ENCODE measurements at places on chromosomes 11 and 22.

DNA sequence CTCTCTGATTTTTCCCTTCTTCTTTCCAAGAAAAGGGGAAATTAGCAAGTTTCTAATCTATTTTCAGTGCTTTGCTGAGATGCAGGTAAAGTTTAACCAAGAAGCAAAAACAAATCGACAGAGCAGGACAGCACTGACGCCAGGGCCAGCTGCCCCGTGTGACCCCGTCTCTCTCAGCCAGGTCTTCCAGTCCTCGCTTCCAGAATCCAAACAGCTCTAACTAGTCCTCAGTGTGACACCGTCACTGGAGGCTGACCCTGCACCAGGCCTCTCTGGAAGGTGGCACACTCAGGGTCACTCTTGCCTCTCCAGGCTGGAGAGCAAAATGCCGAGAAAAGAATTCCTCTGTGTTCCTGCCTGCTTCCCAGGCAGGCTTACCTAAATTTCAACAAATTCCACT, 44.8 kb downstream of the SHANK2 start:
- DNase-seq: no peak

DNA sequence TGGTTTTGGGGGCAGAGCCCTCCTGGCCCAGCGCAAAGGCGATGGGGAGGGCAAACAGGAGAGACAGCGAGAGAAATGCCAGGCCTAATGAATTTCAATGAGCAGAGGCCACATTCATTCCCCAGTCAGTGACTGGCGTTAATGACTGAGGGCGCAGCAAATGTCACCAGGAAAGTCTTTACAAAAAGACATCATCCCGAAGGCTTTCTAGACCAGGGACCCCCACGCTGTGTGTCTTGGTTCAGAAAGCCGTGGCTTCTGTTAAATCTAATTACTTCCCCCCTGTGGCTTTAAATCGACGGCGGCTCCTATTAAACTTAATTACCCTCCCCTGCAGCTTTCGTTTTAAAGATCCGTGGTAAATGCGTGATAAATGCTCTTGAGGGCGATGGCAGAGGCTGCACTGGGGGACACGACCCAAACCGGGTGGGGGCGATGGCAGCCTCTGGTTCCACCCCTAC, 1.6 kb upstream of the FGF19 start:
- DNase-seq: no peak

GRCh38 chr22:49674479-49675050, 153.1 kb downstream of the BRD1 start:
- DNase-seq: no peak

- DNase-seq: no peak
Measured at GRCh38 chr22:38618682-38619081, 37.5 kb downstream of the FAM227A start.

- no peak for DNase-seq
Measured at GRCh38 chr11:76629853-76630599, 40.5 kb downstream of the LRRC32 start.

DNA sequence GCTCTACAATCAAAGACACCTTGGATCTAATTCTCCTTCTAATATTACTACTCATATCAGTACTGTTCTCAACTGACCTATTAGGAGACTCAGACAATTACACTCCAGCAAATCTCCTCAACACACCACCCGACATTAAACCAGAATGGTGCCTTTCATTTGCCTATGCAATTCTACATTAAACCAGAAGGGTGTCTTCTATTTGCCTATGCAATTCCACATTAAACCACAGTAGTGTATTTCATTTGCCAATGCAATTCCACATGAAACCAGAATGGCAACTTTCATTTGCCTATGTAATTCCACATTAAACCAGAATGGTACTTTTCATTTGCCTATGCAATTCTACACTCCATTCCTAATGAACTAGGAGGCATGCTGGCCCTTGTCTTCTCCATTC, 15.3 kb upstream of the APOL3 start:
- no peak for DNase-seq

DNA sequence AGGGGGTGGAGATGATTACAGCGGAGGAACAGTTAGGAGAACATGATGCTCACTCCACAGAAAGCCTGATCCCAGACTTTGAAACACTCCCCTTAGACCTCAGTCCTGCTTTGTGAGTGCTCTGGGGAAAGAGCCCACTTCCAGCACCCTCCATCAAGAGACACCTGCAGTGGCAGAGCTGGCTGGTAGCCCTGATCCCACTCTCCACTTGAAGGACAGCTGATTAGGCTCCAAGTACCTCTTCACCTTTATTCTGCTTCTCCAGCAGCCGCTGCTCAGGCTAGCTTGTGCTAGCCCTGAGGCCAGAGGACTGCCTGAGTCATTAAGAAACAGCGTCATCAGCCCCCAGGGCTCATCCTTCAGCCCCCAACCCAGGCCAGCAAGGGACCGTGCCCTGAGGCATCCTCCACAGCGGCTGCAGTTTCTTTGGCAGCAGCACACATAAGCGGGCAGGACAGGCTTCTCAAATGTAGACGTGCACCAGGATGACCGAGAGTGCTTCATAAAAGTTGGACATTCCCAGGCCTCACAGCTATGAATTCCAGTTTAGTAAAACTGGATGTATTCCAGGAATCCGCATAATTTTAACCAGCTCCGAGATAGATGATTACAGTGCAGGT, 146.0 kb upstream of the TBCEL start:
- DNase-seq: no peak

GRCh38 chr11:130886704-130887103, 29.6 kb downstream of the SNX19 start:
- DNase-seq: no peak

- DNase-seq: no peak
Measured at GRCh38 chr11:35143297-35144135, 4.5 kb downstream of the CD44 start.

DNA sequence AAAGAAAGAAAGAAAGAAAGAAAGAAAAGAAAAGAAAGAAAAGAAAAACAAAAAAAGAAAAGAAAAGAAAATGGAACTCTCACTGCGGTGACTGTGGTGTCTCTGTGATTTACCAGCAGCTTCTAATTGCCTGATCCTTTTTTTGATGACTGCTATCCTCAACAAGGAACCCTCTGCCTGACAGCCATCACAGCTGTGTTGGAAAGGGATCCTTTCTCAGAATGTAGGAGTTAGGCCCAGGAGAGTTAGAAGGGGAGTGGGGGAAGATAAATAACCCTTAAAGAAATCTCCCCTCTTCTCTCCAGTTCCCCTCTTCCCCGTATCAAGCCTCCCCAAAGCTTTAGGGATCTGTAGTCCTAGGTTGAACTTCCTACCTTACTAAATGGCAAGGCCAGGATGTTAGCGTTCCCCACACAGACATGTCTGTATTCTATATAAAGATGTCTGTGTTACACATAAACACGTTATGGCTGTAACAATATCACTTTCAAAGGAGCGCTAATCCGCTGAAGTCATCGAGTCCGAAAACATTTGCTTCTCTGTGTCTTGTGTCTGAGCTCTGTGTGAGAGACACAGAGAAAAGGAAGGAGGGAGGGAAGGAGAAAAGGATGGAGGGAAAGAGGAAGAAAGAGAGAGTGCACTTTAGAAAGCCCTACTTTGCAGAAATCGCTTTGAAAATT, 26.8 kb upstream of the WT1 start:
- DNase-seq: no peak

- no peak for DNase-seq
Measured at GRCh38 chr22:19635644-19636043, 78.7 kb upstream of the SEPTIN5 start.

- no peak for DNase-seq
Measured at GRCh38 chr22:35523167-35523947, 17.3 kb upstream of the RASD2 start.

- DNase-seq: peak; percentile 10
Measured at GRCh38 chr22:30890686-30891442, 77.7 kb downstream of the MORC2 start.

DNA sequence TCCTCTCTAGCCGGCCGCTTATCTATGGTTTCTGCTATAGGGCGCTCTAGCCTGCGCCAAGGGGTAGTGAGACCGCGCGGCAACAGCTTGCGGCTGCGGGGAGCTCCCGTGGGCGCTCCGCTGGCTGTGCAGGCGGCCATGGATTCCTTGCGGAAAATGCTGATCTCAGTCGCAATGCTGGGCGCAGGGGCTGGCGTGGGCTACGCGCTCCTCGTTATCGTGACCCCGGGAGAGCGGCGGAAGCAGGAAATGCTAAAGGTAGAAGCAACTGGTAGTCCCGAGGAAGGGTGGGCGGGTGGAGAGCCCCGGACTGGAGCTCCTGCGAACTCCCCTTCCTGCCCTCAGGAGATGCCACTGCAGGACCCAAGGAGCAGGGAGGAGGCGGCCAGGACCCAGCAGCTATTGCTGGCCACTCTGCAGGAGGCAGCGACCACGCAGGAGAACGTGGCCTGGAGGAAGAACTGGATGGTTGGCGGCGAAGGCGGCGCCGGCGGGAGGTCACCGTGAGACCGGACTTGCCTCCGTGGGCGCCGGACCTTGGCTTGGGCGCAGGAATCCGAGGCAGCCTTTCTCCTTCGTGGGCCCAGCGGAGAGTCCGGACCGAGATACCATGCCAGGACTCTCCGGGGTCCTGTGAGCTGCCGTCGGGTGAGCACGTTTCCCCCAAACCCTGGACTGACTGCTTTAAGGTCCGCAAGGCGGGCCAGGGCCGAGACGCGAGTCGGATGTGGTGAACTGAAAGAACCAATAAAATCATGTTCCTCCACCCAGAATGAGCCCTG, at the start of the genes LBHD1 and UQCC3:
LBHD1 (minus strand) TSS at position 660 of the 782 bp plus-strand sequence. CDS start 2,236 bp downstream, outside the sequence.
UQCC3 (plus strand) TSS at position 66 of the 782 bp plus-strand sequence; CDS start at position 139, 73 bp downstream.
- DNase-seq: peak; percentile 81

DNA sequence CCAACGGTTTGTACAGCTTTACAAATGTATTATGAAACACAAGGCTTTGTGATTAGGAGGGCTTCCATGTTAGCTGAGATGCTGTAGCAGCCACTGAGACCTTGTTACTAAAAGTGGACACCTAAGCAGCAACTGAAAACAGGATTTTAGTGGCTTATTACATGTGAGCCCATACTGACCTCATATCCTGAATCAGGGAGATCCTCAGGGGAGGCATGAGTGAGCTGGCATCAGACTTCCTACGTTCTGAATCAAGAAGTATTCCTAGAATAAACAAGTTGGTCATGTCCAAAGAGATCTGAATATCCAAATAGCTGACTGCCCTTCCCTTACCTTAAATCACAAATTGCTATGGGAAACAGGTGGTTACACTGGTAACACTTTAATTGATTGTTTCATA, 59.1 kb upstream of the SCUBE2 start:
- no peak for DNase-seq

- no peak for DNase-seq
Measured at GRCh38 chr11:69411257-69411924, 70.1 kb upstream of the LINC01488 start.

DNA sequence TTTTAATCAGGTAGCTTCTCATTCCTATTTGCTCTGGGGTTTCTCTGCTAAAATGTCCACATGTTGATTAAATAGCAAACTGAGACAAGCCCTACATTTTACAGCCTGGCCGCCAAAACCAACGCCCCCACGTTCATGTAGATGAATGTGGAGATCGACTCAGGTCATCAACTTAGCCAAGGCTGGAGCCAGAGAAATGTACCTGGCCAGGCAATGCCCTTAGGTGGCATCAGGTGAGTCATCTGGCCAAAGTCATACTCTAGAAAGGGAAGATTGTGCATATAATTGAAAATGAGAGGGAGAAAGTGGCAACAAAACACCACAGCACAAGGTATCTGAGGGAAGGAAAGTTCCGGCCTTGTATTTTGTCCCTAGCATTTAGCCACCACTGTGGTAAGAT, 37.1 kb upstream of the CCDC89 start:
- DNase-seq: no peak

DNA sequence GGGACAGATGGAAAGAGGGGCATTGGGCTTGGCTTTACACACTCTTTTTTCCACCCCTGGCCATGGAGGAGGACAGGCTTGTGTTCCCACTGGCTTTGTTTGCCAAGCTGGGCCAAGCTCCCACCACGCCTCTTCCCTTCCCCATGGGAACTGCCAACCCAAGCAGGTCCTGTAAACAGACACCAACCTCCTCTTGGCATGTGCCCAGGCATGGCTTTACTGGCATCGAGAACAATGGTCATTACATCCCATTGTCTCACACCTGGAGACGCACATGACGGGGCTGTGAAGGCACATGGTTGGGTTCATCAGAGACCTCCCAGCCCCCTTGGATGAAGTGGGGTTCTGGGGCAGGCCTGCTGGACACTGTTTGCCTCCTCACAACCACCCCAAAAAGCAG, 11.7 kb downstream of the SEC14L3 start:
- DNase-seq: no peak

GRCh38 chr11:17528906-17529843, 15.0 kb downstream of the USH1C start:
- no peak for DNase-seq

DNA sequence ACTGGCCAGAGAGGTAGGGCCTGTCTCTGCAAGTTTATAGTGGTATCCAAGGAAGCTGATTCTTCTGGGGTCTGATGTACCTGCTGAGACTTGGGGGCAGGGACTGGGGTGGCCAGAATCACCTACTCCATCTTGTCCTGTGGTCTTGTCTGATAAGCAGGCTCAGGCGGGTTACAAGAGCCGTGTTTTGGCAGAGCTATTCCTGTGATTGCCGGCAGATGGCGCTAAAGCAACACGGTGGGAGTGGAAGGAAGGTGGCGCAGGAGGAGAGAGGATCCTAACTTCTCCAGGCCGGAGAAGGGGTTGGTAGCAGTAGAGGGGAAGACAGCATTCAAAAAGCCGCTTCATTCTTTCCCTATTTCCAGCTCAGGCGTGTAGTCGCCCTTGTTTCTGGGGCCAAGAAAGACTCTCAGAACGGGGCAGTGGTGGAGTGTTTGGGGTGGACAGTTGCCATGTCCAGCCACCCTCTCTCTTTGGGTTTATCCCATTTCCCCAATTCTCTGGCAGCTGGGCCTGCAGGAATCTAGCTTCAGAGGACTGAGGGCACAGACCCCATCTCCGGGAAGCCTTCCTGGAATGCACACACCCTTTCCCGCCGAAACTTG, 15.1 kb downstream of the CHRM1 start:
- DNase-seq: peak; percentile 81

GRCh38 chr11:69799582-69799981, 19.6 kb downstream of the FGF3 start:
- no peak for DNase-seq

- DNase-seq: no peak
Measured at GRCh38 chr11:69192301-69192721, 36.6 kb downstream of the SMIM38 start.

DNA sequence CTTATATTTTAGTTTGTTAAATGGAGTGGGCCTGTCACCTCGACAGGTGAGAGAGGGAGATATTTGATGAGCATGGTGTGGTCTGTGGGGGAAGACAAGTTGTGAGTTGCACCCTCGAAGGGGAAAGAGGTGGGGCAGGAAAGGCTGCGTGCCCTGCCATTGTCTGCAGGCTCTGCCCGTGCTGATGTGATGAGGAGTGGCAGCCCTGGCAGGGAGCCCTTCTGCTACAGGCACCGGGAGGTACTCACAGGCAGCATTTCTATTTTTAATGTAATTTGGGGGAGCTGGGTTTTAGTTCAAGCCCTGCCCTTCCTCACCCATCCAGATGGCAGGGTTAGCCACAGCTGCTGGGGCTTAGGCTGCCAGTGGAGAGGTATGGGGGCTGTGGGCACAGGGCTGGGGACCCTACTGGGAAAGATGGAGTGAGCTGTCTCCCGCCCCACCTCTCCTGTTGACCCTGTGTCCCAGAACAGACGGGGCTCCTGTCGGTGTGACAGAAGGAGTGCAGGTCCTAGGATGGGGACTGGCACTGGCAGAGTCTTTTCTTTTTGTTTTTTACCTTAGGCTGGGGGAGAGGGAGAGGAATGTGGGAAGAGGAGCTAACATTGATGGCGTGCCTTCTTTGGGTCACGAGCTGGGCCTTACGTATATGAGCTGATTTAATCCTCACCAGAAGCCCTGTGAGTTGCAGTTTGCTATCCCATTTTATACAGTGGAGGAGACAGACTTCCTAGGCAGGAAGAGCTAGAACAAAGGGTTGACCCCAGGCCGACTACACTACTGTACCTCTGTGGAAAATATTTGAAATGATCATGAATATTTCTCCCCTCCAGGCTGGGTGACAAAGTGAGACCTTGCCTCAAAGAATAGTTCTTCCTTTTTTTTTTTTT, 51.6 kb downstream of the CEP164 start:
- DNase-seq: no peak
